Stimulated activated CD8-positive, alpha-beta memory T cell treated with anti-CD3 and anti-CD28 coated beads, Interleukin-4, amount 100 ng/mL, for 4 hours (primary cell): ENCODE measurements at places on chromosomes 4 and X.

- DNase-seq = no peak
Measured at GRCh38 chr4:62324215-62324614, 1124.1 kb downstream of the ADGRL3 start.

GRCh38 chrX:17836830-17837229 lies 24.3 kb downstream of the RAI2 start:
- no peak for DNase-seq

- no peak for DNase-seq
Measured at GRCh38 chrX:154002215-154002719, 17.4 kb downstream of the IRAK1 start.

DNA sequence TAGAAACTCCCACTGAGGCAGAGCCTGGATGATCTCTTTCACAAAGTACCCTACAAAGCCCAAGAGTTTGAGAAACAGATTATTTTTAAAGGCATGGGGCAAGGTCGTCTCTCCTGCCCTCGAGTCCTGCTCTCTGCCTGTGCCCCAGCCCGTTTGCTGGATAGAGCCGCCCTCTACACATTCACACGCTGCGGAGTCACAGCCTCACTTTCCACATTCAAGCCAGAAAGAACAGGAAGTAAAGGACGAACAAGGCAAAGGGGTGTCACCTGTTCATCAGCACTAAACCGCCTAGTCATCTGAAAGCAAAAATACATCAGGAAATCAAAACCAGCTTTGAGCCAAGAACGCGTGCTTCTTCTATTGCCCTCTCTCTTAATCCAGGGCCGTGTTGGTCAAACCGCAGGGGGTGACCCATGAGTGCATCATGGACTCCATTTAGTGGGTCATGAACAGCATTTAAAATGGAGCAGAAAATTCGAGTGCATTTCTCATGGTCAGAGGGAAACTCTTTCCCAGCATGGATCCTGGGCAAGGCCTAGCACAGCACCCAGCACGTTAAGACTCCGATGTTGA lies 83.4 kb downstream of the PHKA2 start:
- DNase-seq = no peak

DNA sequence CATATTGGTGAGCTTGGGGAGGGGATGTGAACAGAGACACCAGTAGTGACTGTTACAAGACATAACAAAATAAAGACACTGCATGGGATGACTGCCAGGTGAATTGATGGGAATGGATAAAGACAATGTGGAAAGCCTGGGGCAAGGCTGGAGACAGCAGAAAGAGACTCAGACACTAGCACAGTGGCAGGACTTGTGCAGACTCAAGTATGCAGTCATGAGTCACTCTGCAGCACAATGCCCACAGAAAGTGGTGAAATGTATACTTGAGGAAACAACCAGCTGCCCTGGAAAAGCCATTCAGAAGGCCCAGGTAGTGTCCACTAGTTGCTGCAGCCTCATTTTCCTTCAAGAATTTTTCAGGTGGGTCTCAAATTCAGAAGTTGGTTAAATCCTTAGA lies 452.3 kb downstream of the MID1IP1 start:
- DNase-seq = no peak

DNA sequence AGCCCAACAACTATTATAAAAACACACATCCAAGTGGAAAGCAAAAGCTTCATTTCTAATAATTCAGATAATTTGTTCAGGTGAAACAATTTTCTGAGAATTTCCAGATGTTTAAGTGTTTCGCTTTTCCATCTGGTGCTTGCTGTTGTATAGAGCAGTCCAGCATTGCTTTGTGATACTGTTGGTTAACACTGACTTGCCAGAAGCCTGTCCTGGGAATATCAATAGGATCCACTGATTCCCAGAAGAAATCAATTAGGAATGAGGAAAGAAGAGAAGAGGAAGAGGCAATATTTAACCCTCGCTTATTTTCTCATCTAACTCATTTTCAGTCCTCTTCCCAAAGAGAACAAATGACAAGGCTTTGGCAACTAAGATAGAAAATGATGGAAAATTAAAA lies 94.9 kb upstream of the DDIT4L start:
- no peak for DNase-seq

DNA sequence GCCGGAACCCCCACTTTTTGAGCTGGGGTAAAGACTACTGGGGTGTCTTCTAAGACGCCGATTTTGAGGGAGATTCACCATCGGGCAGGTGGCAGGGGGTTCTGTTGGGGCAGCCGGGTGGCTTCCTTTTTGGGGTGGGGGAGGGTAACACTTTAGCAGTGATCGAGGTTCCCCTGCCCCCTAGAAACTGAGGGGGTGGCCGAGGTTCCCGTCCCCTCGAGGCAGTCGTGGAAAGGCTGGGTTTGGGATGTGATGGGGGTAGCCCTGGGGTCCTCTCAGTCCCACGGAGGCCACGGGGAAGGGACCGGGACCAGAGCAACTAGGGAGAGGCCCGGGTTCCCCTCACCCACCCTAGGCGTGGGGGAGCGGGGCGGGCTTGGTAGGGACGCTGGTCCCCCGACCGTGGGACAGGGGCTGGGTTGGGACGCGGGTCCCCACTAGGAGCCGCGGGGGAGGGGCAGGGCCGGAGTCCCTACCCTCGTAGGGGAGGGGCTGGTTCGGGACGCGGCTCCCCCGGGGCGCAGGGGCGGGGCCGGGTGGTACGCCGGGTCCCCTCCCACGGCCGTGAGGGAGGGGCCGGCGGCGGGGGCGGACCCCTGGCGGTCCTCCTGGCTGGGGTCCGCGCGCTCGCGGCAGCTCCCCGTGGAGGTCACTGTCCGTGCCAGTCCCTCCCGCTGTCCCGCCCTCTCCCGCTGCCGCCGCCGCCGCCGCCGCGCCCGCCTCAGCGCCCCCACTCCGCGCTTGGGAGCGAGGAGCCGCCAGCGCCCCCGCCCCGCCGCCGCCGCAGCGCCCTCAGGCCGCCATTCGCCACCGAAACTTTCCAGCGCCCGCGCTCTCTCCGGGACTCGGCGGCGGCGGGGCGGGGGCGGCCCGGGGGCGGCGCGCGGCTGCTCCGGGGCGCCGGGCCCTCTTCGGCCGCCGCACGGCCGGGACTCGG lies at the start of gene TBL1X:
Gene TBL1X, plus strand, starts transcription at position 624 of the 937 bp plus-strand sequence. CDS start 188,529 bp downstream, outside the sequence.
- DNase-seq = peak; percentile 37

DNA sequence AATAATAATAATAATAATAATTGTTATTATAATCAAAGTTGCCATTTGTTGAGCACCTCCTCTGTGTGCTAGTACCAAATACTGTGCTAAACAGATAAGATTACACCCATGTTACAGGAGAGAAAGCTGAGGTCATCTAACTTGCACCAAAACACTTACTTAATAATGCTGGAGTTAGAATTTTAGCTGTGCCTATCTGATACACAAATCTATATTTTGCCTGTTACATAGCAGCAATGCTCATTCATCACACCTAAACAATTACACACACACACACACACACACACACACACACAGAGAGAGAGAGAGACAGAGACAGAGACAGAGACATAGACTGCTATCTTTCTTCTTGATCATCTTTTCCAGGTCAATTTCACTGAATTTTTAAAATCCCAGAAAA lies 170.9 kb upstream of the KLF3 start:
- no peak for DNase-seq

DNA sequence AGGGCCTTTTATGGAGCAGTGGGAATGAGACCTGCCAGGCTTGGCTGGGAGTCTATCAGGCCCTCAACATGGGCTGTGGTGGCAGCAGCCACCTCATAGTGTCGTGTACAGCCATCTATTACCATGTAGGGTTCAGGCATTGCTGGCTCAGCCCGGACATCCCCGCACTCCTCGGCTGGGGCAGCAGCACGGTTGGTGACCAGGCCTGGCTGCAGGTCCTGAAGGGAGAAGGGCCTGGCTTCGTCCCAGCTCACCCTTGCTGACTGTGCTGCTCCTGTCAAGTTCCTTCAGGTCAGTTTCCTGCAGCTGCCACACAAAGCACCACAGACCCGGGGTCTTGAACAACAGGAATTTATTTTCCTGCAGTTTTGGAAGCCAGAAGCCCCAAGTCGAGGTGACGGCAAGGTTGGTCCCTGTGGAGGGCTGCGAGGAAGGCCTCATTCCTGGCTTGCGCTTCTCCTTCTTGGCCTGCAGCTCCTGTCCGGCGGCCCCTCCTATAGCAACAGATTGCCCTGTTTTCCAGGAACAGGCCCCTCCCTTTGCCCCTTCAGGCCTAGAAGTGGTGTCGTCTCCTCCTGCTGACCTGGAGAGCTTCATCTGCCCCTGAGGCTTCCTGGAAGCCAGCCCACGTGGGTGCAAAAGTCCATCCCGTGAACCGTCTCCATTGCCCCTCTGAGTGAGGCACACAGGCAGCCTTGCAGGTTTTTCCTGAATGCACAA lies 25.2 kb upstream of the SORCS2 start:
- DNase-seq = no peak

DNA sequence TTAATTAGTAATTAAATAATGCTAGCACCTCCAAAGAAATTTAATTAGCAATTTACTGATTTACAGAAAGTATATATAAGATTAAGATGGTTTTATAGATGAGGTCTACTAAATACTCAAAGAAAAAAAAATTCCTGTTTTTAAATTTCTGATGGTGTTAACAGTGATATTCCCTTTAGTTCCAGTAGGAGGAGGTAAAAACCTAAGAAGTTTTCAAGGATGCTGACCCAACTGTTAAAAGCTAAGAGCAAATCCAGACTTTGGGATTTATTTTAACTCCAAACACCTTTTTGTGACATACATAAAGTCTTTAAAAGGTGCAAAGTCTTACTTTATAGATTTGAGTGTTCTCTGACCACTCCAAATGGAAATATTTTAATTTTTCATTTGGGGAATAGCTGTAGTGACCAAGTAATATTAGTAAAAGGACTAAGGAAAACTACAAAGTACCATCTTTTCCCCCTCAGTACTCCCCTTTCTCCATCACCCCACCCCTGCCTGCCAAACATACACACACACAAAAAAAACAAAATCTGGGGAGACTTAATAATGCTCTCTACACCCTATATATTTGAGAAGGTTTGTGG lies 34.2 kb upstream of the CSN1S1 start:
- DNase-seq = no peak

- DNase-seq = no peak
Measured at GRCh38 chrX:150362599-150363481, at the start of gene MAMLD1. MAMLD1 (plus strand) TSS chrX:150363317; CDS start chrX:150445517, 82,200 bp downstream.

GRCh38 chr4:76665721-76666120 lies 230.7 kb downstream of the SHROOM3 start:
- no peak for DNase-seq

- no peak for DNase-seq
Measured at GRCh38 chr4:90328558-90328957, 201.4 kb downstream of the CCSER1 start.

DNA sequence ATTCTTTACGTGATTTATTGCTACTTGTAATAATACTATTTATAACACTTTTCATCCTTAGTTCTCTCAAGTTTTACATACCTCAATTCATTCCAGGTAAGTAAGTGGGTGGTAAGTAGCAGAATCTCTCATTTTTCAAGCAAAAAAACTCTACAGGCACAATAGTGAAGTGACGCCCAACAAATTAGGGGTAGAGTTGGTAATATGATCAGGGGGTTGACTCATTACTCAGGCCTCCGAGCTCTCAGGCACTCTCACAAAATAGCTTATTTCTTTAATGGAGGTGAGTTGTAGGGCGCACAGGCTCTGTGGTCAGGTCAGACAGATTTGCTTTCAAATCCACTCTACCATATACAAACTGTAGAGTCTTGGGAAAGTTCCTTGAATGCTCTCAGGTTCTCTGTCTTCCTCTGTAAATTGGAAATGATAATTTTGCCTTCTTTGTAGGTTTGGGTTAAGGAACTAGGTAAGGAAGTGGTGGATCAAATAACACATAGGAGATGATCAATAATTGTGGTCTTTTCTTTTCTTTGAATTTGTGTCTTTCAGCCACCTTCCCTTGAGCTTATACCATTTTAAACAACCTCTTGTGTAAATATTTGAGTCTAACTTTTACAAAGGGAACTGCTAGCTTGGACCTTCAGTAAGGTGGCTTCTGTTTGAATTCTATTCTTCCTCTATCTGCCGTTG lies 134.9 kb upstream of the LEF1 start:
- DNase-seq = no peak
